H4 (cell line): ENCODE measurements at places on chromosomes 1 and 21.

DNA sequence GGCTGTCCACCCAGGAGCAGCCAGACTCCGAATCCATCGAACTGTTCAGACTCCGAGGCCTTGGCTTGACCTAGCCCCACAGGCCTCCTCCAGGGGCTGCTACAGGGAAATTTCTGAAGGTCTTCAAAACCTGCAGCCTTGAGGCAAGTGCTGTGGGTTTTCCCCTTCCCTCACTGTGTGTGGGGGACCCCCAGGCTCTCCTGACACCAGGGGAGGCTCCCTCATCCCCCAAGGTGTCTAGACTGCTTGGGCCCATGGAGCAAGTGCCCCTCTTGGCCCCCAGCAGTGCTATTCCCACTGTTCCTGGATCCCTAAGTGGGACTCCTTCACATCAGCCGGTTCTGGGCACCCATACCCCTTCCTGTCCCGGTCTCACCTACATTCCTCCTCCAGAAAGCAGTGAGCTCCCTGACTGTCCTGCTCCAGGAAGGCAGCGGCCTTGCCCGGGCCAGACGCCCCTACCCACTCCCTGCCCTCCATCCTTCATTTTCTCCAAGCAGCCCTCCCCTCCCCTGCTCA, 814 bp downstream of the PAQR7 start:
- no peak for DNase-seq

DNA sequence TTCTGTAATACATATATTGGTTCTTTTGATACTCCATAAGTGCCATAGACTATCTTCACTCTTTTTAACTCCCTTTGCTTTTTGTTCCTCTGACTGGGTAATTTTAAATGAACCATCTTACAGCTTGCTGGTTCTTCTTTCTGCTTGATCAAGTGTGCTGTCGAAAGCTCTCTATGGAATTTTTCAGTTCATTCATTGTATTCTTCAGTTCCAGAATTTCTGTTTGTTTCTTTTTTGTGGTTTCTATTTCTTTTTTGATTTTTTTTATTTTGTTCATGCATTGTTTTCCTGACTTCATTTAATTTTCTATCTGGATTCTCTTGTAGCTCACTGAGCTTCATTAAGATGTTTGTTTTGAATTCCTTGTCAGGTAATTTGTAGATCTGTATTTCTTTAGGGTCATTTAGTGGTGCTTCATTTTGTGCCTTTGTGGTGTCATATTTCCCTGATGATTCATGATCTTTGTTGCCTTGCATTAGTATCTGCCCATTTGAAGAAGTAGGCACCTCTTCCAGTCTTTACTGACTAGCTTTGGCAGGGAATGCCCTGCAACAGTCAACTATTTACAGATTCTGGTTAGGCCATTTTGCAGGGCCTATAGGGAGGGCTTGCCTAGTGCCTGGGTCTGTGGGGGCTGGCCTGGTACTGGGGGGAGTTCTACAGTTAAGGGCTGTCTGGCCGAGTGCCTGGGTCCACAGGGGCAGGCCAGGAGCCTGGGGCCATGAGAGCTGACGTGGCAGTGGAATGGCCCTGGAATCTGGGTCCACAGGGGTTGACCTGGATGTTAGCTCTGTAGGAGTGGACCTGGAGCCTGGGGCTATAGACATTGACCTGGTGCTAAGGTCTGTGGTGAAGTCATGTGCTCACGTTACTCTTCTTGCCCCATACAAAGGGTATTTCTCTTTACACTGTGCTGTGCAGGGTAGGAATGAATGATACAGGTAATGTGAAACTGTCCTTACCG, 89.7 kb downstream of the MAGI3 start:
- no peak for DNase-seq

- no peak for DNase-seq
Observed at GRCh38 chr1:4004635-4005430, 104.8 kb upstream of the C1orf174 start.

DNA sequence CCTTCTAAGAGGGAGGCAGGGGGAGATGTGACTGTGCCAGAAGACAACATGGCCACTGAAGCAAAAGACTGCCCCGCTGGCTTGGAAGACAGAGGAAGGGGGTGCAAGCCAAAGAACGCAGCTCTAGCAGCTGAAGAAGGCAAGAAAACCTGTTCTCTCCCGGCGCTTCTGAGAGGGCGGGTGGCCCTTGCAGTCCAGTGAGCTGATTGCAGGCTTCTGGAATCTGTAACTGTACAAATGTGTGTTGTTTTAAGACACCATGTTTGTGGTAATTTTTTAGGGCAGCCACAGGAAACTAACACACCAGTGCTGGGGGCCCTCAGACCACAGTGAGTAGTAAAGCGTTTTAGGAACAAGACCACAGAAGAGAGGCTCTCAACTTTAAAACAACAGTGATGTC, 47.0 kb downstream of the CD46 start:
- no peak for DNase-seq

GRCh38 chr1:82700476-82700875, 899.7 kb downstream of the ADGRL2 start:
- DNase-seq, result no peak

GRCh38 chr21:15520811-15521643, 208.8 kb upstream of the USP25 start:
- no peak for DNase-seq

GRCh38 chr1:168086438-168086837, 50.3 kb downstream of the GPR161 start:
- DNase-seq, result no peak

DNA sequence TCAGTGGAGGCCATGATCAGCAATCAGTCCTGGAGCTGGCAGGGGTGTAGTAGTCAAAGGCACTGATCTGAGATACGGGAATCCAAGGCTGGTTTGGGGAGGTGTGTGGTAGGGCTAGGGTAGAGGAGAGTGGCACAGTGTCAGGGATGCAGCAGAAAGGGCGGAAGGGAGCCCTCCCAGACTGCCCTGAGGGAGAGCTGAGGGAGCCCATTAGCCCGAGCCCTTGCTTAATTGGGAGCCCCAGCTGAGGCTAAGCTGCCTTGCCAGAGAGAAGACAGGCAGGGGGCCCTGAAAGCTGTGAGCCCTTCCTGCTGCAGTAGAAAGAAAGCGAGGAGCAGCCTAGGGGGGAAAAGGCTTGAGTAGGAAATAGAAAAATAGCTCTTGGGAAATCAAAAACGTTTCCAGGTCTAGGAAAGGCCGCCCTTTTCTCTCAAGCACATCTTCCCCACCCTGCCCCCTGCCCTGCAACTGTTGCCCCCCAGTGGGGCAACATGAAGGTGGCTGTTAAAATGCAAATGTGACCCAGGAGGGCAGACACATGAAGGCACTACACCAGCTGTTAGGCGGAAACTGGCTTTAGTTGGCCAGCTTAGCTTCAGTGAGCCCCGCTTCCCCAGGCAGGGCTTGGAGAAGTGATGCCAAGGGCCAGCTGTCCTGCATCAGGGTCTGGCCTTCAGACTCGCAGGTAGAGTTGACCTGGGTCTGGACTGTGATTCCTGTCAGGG, 106.2 kb downstream of the UCK2 start:
- no peak for DNase-seq

DNA sequence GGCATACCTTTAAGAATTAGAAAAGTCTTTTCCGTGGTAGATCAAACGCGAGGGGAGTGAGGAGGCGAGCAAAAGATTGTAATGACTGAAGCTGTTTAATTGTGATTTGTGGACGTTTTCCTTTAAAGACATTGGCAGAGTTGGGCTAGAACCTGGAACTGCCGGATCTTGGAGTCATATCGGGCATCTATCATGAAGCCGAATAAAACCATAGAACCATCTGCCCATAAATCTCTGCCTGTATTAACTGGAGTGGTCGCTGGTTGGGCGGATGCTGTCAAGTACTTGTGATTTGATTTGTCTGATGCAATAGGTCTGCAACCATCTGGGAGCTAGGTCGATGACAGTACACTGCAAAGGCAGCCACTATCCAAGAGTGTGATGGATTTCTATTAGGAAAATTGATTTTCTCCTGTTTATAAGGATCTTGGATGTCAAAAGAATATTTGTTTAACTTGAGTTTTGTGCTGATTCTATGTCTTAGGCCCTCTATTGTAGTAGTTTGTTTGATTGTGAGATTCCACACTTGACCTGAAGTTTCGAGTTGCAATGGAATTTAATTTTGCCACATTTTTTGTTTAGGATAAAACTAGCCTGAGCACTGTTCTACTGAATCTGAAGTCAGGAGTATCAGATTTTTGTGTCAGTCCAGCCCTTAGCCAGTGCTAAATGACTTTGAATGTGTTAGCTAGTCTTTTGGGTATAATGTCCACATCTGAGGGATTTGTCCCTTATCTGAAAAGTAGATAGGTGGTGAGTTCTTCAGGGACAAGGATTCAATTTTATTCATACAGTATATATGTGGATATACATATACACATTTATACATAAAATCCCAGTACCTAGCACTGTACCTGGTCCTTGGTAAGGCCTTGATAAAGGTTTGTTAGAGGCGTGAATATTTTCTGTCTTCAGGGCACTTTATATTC, 1.2 kb downstream of the SARS1 start:
- peak; percentile 81 for DNase-seq

DNA sequence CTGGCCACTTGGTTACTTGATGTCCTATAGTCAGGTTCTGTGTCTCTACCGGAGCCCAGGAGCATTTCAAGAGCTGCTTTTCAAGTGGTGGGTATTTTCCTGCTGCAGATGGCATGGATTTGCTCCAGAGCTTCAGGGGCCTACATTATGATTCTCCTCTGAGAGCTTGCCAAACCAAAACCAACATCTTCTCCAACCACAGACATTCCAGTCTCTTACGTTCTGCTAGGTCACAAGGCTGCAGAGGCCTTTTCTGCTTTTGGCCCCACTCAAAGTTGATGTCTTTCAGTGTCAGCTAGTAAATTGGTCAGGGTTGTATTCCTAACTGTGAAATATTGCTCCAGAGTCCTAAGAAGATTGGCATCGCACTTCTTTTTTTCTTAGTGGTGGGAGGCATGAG, 14.7 kb upstream of the AQP10 start:
- peak; percentile 55 for DNase-seq

DNA sequence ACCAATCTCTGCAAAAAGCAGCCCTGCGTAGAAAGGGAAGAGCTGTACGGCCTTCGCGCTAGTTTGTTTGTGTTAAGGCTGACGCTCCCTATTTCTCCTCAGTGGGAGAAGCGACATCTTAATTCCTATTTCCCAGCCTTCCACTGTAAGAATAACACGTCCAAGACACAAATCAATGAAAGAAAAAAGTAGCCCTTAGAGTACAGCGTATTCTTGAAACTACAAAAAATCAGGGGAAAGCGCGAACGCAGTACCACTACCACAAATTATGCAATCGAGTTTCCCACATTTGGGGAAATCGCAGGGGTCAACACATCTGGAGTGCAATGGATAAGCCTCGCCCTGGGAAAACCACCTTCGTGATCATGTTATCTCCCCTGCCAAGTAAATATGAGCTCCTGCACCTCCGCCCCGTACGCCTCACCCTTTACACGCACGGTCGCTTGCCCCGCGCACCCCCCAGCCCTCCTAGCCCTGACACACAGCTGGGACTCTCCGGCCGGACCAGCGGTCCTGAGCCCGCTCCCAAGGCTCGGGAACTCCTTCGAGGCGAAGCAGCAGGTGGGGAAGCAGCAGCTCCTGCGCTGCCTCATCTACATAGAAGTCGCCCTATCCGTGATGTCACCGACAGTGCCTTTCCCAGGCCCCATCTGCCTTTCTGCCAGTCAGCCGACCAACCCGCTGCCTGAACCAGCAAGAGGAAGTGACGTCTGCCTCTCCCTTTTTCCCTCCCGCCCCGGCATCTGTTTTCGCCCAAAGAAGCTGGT, 94.7 kb downstream of the PPIAL4G start:
- DNase-seq, result peak; percentile 78

GRCh38 chr1:175656416-175656815, 87.0 kb downstream of the TNR start:
- no peak for DNase-seq

- no peak for DNase-seq
Observed at GRCh38 chr1:170351366-170351946, 180.5 kb upstream of the GORAB start.

DNA sequence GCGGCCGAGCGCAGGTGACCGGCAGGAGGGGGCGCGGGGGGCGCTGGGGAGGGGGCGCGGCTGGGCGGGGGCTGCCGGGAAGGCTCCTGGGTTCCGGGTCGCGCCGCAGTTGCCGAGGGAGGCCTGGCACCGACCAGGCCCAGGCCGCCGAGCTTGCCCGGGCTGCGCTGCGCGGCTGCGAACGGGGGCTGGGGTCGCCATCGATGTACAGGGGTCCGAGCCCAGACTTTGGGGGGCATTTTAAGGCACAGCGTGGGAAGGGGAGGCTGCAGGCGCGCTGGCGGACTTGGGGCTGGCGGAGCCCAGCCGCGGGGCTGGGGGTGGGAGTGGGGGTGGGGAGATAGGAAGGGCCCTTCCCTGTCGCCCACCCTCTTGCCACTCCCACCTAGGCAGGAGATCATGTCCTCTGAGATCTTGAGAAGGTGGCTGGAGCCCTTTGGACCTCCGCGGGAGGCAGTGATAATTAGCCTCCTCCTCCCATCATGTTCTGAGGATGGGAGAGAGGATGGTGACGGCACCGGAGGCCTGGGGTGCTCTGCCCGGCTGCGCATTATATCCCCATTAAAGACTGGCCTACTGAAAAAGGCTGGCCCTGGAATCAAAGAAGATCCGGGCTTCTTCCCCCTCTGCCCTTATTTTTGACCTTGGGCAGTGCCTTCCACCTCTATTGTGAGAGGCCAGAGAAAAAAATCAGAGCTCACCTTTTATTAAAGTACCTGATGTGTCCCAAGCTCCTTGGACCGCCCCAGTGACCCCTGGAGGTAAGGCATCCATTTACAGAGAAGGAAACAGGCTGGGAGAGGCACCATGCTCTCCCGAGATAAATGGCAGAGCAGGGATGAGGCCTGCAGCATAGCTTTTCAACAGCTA, 497 bp downstream of the FBXO44 start:
- no peak for DNase-seq

DNA sequence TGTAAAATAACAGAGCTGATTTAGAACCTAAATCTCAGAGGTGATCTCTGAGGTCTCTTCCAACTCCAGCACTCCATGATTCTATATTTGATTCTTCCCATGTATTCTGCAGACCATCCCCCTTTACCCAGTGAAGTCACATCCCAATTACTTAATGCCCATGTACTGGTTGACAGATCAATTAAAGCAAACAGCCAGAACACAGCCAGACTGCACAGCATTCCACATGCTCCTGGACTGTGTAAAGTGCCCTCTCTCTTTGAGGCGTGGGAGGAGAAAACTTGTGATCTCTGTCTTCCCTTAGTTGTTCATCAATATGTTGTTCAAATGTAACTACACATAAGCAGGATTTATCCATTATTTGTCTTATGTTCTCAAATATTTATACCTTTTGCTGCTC, 18.1 kb downstream of the NOS1AP start:
- DNase-seq, result no peak

DNA sequence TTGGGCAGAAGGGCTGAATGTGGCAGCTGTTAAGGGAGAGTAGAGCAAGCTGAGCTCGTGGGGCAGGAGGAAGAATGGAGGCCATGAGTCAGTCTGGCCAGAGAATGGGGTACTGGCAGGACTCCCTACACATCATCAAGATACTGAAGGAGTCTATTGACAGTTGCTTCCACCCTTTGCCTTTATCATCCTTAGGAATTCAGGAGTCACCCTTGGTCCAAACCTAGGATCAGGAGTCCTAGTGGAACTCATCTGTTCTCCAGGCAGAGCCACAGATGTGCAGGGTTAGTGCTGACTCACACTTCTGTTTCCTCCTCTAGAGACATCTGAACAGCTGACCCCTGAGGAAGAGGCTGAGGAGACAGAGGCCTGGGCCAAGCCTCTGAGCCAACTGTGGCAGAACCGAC, 18.7 kb upstream of the ST3GAL3 start:
- DNase-seq, result no peak

GRCh38 chr1:98388441-98388840, 273.1 kb upstream of the SNX7 start:
- DNase-seq, result peak; percentile 33

GRCh38 chr1:162357681-162358266, 18.9 kb downstream of the SPATA46 start:
- no peak for DNase-seq
